ENCODE measurements at places on chromosomes 3 and 15. TPM values are rescaled to one million over a fixed set of nuclear protein-coding genes. Genes with fewer than 3 reads are reported as not detected.

DNA sequence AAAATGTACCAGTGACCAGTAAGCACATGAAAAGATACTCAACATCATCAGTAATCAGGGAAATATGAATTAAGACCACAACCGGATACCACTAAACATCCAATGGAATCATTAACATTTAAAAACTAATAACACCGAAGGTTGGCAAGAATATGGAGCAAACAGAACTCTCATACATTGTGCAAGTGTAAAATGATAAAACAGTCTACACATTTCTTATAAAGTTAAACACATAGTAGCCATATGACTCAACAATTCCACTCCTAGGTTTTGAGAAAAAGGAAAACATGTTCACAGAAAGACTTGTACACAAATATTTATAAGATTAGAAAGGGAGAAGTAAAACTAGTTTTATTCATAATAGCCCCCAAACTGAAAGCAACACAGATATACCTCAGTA, 60.3 kb upstream of the SLCO2A1 start:
- H3K4me3 ChIP-seq: no peak overlapping the region
- H3K4me1 ChIP-seq: peaks cover 33% of the 10 kb centered on the region
- no peaks in the 10 kb centered on the region for H3K27me3 ChIP-seq
- DNase-seq: peak; percentile 25

- H3K36me3 ChIP-seq: no peaks in the 10 kb centered on the region
- no peak overlapping the region for H3K4me3 ChIP-seq
- DNase-seq: no peak
- H3K27me3 ChIP-seq: no peaks in the 10 kb centered on the region
Observed at GRCh38 chr3:62203152-62203551, 170.2 kb downstream of the FEZF2 start.

DNA sequence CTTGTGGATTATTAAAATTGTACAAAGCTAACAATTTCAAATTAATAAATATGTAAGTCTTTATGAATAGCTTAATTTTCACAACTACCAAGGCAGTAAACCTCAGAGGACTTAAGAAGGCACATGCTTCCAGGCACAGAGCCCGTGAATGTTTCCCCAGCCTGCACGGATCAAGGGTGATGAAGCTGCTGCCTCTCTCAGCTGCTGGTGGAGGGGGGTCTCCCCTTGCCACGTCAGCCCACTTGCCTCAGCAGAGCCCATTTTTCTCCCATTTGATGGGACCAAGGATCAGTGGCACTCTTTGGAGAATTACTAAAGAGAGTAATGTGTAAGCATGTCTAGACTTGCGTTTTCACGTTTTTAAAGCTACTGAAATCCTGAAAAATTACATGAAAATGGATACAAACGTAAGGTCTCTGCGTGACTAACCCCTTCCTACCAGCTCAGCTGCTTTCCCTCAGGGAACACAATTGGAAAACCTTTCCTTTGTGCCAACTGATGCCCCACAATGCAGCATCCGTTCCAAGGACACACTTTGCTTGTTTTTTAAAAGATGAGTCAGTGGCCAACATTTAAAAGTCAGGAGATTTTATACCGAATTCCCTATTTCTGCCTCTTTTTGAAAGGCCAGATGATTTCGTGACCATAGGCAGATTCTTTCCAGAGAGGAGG, 494.1 kb downstream of the GABRG3 start:
- H3K4me1 ChIP-seq: peaks cover 32% of the 10 kb centered on the region
- no peak overlapping the region for H3K27ac ChIP-seq
- no peak overlapping the region for H3K4me3 ChIP-seq
- H3K36me3 ChIP-seq: no peaks in the 10 kb centered on the region
- DNase-seq: peak; percentile 21
- H3K27me3 ChIP-seq: no peaks in the 10 kb centered on the region

CCDC39 gene
- total RNA-seq: not detected

GRCh38 chr15:55737373-55737772, 5.6 kb downstream of the PRTG start:
- no peak overlapping the region for H3K4me3 ChIP-seq
- H3K27me3 ChIP-seq: no peaks in the 10 kb centered on the region
- no peak for DNase-seq
- no peak overlapping the region for H3K27ac ChIP-seq

CCDC66 gene
- 9.5 TPM for total RNA-seq

DNA sequence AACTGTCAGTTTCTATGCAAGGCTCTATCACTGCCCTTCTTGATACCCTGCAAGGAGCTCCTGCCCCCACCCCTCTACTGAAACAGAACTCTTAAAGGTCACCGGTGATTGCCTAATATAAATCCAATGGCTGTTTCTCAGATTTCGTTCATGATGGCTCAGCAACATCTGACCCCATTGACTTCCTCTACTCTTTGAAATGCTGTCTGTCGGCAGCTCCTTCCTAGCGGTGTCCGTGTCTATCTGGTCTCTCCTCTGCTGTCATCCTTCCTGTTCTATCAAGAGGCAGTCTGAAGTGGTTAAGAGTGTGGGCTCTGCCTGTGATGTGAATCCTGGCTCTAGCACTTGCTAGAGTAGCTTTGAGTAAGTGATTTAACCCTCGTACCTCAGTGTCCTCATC, 5.5 kb downstream of the TMEM266 start:
- no peak overlapping the region for H3K4me3 ChIP-seq
- peaks cover 2% of the 10 kb centered on the region for H3K4me1 ChIP-seq
- peaks cover 37% of the 10 kb centered on the region for H3K27me3 ChIP-seq
- no peak overlapping the region for H3K27ac ChIP-seq

SST gene
- not detected for total RNA-seq

GRCh38 chr15:99445272-99445850, 120.4 kb upstream of the MEF2A start:
- peaks cover 16% of the 10 kb centered on the region for H3K4me1 ChIP-seq
- H3K4me3 ChIP-seq: no peak overlapping the region
- no peak overlapping the region for H3K27ac ChIP-seq

- no peak overlapping the region for H3K4me3 ChIP-seq
- no peak overlapping the region for H3K27ac ChIP-seq
- H3K27me3 ChIP-seq: no peaks in the 10 kb centered on the region
- no peaks in the 10 kb centered on the region for H3K4me1 ChIP-seq
- no peak for DNase-seq
- H3K36me3 ChIP-seq: no peaks in the 10 kb centered on the region
Observed at GRCh38 chr15:94451466-94451865, 220.1 kb downstream of the MCTP2 start.

- no peaks in the 10 kb centered on the region for H3K36me3 ChIP-seq
- no peak overlapping the region for H3K4me3 ChIP-seq
- no peaks in the 10 kb centered on the region for H3K4me1 ChIP-seq
- H3K27ac ChIP-seq: no peak overlapping the region
- H3K27me3 ChIP-seq: no peaks in the 10 kb centered on the region
- no peak for DNase-seq
Observed at GRCh38 chr3:22907161-22907780, 295.9 kb upstream of the UBE2E2 start.

- no peaks in the 10 kb centered on the region for H3K4me1 ChIP-seq
- no peak for DNase-seq
- no peaks in the 10 kb centered on the region for H3K36me3 ChIP-seq
- H3K4me3 ChIP-seq: no peak overlapping the region
- no peak overlapping the region for H3K27ac ChIP-seq
Observed at GRCh38 chr3:39456159-39456558, 11.3 kb upstream of the MOBP start.

DNA sequence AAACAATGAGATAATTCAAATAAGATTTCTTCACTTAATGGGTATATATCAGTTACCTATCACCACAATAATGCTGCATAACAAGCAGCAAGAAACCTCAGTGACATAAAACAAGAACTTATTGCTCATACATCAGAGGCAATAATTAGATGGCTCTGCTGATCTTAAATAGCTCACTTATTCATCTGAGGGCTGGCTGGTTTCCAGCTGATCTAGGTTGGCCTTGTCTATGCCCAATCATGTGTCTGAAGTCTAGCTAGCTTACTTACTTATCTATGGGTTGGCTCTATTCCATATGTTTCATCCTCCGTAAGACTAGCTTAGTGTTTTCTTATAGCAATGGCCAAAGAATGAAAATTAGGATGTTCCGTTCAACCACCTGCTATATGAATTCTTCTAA, 109.4 kb upstream of the AGTR1 start:
- DNase-seq: no peak
- no peak overlapping the region for H3K27ac ChIP-seq
- H3K4me1 ChIP-seq: no peaks in the 10 kb centered on the region
- no peaks in the 10 kb centered on the region for H3K27me3 ChIP-seq

GRCh38 chr3:194221336-194221735, 85.4 kb downstream of the HES1 start:
- H3K27me3 ChIP-seq: no peaks in the 10 kb centered on the region
- peaks cover 7% of the 10 kb centered on the region for H3K4me1 ChIP-seq
- no peak overlapping the region for H3K27ac ChIP-seq
- no peaks in the 10 kb centered on the region for H3K36me3 ChIP-seq
- H3K4me3 ChIP-seq: no peak overlapping the region

DNA sequence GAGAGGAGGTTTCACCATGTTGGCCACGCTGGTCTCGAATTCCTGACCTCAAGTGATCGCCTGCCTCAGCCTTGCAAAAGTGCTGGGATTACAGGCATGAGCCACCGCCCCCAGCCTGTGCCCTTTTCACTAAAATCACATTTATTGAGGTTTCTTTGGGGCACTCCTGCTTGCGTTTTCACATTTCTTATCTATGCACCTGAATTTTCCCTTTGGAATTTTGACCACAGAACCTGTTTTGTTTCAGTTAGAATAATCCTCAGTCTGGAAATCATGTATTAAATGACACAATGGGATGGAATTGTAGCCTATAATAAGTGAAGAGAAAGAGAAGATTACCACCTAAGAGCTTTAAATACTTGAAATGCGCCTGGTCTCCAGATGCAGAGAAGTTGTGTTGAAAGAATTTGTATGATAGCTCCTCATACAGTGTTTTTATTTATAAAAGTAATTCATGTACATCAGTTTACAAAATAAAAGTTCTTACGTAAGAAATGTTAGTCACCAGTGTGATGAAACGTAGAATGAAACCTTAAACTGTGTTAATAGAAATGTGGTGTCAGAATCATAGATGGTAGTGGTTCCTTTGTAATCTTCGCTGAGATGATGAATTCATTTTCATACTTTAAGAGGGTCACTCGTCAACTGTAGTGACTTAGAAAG, 107.0 kb downstream of the TCF12 start:
- DNase-seq: no peak
- H3K27me3 ChIP-seq: no peaks in the 10 kb centered on the region
- H3K4me1 ChIP-seq: peaks cover 14% of the 10 kb centered on the region

- no peaks in the 10 kb centered on the region for H3K27me3 ChIP-seq
- H3K27ac ChIP-seq: no peak overlapping the region
- no peaks in the 10 kb centered on the region for H3K36me3 ChIP-seq
- DNase-seq: no peak
- H3K4me3 ChIP-seq: no peak overlapping the region
Observed at GRCh38 chr3:194312743-194313281, 38.3 kb downstream of the CPN2 start.

TTLL13 gene
- not detected for total RNA-seq

DNA sequence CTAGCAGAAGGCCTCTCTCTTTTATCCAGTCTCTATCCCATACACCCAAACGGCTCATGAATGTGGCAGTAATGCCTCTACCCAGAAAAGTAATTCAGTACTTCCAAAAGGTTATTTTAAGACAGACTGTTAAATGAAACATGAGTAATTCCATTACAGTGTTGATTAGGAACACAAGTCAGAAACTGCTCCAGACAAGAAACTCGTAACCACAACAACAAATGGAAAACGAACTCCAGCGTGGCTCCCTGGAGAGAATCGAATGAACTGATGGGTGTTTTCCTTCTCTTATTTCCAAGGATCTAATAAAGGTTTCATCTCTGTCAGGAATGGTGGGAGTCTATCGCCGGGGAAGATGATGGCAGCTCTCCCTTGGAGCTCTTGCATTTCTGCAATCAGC, 228.4 kb downstream of the MAGI1 start:
- no peaks in the 10 kb centered on the region for H3K4me1 ChIP-seq
- no peak for DNase-seq
- H3K27me3 ChIP-seq: no peaks in the 10 kb centered on the region
- no peak overlapping the region for H3K27ac ChIP-seq
- H3K36me3 ChIP-seq: no peaks in the 10 kb centered on the region

GRCh38 chr3:64224826-64225610, at the start of gene PRICKLE2:
Gene PRICKLE2 (minus strand): TSS chr3:64225466. CDS start chr3:64198927, 26,539 bp downstream.
- H3K4me3 ChIP-seq: peak within 1 kb of the TSS; percentile 42
- peak; percentile 80 for DNase-seq
- peaks cover 64% of the 10 kb centered on the region for H3K4me1 ChIP-seq
- no peaks in the 10 kb centered on the region for H3K36me3 ChIP-seq
- no peaks in the 10 kb centered on the region for H3K27me3 ChIP-seq

DNA sequence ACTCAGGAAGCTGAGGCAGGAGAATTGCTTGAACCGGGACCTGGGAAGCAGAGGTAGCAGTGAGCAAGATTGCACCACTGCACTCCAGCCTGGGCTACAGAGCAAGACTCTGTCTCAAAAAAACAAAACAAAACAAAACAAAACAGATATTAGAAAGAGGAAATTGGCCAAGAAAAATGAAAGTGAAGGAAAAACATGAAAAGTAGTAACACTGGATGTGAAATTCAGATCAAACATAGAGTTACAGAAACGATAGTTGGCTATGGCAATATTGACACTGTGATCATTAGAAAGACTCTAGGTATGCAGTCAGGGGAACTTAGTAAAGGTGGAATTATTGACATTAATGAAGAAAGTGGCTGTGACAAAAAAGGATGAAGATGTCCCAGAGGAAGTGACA, 13.2 kb upstream of the TIPARP start:
- H3K27me3 ChIP-seq: no peaks in the 10 kb centered on the region
- DNase-seq: no peak
- peaks cover 18% of the 10 kb centered on the region for H3K4me1 ChIP-seq

GRCh38 chr3:13885704-13886010, 5.8 kb upstream of the WNT7A start:
- DNase-seq: no peak
- no peak overlapping the region for H3K4me3 ChIP-seq
- H3K27ac ChIP-seq: no peak overlapping the region
- H3K27me3 ChIP-seq: peaks cover 6% of the 10 kb centered on the region
- H3K4me1 ChIP-seq: no peaks in the 10 kb centered on the region

RTP3 gene
- not detected for total RNA-seq

GRCh38 chr15:96692826-96693225, 362.3 kb downstream of the NR2F2 start:
- DNase-seq: no peak
- no peak overlapping the region for H3K27ac ChIP-seq
- no peaks in the 10 kb centered on the region for H3K36me3 ChIP-seq

DNA sequence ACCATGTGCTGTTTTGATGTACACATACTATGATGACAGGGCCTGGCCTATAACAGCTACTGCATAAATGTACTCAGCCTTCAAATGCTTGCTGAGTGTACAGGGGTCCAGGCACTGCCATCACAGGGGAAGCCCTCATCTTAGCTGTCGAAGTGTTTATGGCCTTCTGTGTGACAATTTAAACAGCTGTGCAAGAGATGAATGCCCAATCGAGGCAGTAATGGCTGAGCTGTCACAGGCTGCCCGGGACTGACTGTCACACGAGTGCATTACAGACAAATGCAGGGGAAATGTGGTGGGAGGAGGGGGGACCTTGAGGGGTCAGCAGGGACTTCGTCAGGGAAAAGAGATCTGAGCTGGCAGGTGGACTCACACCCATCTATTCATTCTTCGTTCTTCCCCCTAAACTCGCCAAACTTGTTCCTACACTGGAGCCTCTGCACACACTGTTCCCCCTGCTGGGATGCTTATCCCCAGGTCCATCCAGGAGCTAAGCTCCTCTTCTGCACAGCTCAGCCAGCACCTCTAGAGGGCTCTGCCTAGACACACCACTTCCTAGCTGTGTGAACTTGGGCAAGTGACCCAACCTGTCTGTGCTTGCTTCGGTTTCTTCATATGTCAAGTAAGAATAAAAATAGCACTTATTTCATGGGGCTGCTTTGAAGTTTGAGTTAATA, 156.2 kb upstream of the IQSEC1 start:
- H3K36me3 ChIP-seq: no peaks in the 10 kb centered on the region
- no peak for DNase-seq

- no peaks in the 10 kb centered on the region for H3K27me3 ChIP-seq
- H3K36me3 ChIP-seq: no peaks in the 10 kb centered on the region
- DNase-seq: no peak
- H3K4me3 ChIP-seq: no peak overlapping the region
Observed at GRCh38 chr3:69725994-69726571, 13.2 kb upstream of the MITF start.
